ENCODE measurements at places on chromosomes 2 and 18.
A peak's percentile ranks its signal among the peaks of the same experiment; 100 is the strongest.

GRCh38 chr18:2984091-2984490 is 28.9 kb downstream of the LPIN2 start:
- DNase-seq: no peak

- DNase-seq: no peak
These were observed 5.7 kb downstream of the PPP1R7 start for GRCh38 chr2:241155936-241156335.

GRCh38 chr18:76571689-76572088 is 76.6 kb upstream of the ZNF516 start:
- no peak for DNase-seq

DNA sequence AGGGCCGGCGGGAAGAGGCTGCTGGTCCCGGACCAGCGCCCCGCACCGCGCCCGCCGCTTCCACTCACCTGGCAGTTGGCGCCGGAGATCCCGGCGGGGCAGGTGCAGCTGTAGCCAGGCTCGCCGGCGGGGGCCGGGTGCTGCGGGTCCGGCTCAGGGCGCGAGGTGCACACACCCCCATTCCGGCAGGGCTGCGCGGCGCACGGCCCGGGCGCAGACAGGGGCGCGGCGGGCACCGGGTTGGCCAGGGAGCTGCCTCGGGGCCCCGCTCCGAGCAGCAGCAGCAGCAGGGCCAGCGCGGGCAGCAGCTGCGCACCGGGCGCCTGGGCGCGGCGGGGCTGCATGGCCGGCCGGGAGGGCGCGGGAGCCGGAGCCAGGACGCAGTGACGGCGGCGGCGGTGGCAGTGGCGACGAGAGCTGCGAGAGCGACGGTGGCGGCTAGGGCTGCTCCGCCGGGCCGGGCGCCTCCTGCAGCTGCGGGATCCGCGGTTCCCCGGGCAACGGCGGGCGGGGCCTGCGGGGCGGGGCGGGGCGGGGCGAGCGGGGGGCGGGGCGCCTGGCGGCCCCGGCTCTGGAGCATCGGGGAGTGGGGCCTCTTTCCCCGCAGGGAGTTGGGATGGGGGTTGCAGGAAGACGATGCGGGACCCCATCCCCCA is at the start of gene DNER:
DNER (minus strand) TSS at position 476 of the 656 bp plus-strand sequence; CDS start at position 344, 132 bp downstream.
- DNase-seq: peak; percentile 37

- no peak for DNase-seq
These were observed 13.3 kb downstream of the COL4A3 start for GRCh38 chr2:227177592-227178336.

DNA sequence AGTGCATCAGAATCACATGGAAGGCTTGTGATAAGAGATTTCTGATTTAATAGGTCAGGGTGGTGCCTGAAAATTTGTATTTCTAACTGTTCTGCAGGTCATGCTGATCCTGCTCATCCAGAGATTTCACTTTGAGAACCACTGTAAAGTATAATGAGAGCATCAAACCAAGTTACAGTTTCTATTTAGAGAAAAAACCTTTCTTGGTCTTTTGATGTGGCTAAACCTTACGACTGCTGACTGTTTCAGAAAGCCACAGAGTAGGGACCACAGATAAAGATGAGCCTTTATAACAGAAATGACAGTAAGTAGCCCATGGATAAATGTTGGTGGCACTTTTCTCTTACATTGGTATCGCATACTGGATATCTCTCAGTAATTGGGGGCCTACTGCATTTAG is 109.4 kb upstream of the FANCL start:
- DNase-seq: no peak

DNA sequence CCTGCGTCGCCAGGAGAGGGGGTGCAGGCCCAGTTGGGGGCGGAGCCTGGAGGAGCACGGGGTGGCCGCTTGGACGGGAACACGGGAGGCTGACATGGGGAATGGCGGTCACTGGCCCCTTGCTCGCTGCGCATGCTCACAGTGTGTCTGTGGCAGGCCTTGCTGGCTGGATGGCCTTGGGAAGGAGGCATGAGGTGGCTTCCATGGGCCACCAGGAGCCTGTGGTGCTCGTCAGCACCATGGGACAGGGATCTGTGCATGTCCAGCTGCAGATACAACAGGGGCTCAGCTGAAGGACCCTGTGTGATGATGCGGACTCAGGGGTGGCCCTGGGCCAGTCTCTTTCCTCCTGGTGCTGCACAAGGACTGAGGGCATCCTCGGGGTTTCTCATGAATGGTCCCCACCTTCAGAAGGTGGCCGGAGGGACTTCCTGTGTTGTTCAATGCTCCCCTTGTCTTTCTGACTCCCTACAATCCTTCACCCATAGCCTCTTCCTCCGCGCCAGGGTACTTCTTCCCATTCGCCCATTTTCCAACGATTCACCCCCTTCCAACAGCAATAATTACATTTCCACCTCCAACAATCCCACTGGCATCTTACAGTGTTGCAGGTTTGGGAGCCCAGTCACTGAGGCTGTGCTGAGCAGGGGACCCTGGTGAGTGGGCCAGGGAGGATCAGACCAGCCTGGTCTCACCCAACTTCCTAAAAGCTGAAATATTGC is 3.4 kb upstream of the SP140L start:
- DNase-seq: no peak

DNA sequence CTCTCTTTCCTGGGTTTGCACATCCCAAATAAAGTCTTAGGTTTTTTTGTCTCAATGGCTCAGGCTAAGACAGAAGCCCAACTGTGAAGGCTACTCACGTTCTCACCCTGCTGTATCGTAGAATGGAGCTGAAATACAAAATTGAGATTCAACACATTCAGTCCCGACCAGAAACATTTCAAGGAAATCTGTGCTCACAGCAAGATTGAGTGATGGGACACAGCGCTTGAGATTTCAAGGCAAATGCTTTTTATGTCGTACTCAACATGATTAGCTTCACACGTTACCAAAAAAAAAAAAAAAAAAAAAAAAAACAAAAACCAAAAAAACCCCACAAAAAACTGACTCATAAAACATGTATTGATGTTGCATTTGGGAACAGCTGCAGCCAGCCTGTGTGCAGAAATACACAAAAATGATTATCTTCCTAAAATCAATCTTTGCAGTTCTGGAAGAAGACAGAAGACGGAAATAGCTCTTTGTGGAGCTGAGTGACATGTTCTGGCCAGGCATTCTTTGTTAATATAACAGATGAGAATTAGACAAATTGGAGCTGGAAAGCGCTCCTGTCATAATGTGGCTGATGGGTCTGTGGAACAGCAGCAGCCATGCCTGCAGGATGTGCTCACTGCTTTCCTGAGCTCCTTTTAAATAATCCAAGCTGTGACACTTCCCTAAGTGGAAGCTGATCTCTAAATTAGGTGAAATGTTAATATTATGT is 453.2 kb downstream of the LPIN1 start:
- DNase-seq: no peak

- DNase-seq: no peak
These were observed 233.6 kb upstream of the NRXN1 start for GRCh38 chr2:51265539-51265938.

DNA sequence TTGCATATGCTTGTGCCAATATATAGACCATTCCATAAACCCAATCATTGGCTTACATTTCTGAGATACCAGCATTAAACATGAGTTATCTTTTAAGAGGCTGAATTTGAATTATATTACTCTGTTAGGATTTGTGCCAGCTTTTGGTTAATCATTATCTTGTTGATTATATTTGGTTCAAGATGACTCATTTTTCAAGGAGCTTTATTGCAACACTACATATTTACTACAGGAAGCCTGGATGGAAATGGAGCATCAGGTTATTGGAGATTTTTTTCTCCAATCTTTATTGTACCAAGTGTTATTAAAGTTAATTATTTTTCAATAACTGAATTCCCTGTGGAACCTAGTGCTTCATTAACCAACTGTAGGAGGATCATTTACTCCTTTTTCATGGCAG is 26.4 kb downstream of the EML4 start:
- DNase-seq: no peak

DNA sequence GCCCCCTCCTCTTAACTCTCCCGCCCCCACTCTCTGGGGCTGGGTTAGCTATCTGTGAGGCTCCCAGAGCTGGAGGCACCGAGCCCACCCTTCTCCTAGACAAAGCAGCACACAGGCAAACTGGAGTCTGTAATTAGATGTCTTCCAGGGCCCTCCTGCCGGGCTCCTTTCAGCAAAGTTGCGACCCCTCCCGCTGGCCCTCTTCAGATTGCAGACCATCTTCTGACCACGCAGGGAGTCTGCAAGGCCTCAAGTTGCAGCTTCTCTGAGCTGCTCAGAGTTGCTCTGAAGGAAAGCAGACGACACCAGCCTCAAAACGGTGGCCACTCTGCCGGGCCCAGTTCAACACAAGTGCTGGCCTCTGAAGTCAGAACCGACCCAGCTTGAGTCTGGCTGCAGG is 228.4 kb upstream of the COPS8 start:
- DNase-seq: no peak

DNA sequence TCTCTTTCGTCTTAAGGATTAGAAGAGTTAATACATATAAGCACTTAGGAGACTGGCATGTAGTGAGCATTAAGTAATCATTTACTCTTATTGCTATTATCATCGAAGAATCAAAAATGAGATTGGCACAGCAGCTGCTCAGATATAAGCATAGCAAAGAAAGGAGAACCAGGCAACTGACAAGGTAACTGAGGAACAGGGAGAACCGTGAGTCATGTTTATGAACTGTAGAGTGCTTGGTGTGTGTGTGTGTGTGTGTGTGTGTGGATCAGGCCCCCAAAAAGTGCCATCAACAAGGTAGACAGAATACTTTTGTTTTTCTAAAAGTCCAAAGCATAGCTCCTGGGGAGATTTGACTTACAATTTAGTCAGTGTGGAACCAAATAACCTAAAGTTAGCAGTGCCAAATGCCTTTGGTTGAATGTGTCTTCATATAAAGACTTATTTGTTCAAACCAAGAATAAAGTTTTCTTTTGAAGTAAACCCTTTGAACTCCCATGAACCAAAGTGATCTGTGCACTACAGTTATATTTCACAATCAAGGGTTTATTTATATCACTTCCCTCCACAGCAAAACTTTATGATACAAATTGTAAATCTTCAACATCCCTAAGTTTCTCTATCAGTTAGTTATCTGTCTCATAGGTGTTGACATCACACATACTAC is 660.6 kb downstream of the NYAP2 start:
- no peak for DNase-seq

GRCh38 chr18:37574113-37574512 is 8.5 kb upstream of the CELF4 start:
- no peak for DNase-seq

DNA sequence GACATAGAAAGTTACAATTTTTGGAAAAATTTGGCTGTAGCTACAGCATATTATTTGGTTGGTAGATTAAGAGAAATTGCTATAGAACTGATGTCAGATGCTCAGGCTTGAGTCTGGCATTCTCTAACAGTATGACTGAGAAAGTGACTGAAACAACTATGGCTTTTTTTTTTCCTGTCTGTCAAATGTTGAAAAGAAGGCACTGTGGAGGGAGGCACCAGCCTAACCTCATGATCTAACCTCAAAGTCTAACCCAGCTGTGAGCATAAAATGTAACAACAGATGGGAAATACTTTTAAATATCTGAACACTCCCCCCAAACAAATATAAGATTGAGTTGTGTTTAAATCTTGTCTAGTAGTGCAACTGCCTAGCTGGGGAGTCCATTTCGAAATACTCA is 629.1 kb downstream of the LRP1B start:
- no peak for DNase-seq

- peak; percentile 74 for DNase-seq
These were observed at the start of gene QPCT for GRCh38 chr2:37344453-37345361. QPCT (plus strand) TSS chr2:37344630; CDS start chr2:37344732, 102 bp downstream.

GRCh38 chr2:144424559-144425240 is 95.2 kb downstream of the ZEB2 start:
- DNase-seq: no peak

GRCh38 chr2:168431301-168432024 is 24.6 kb upstream of the CERS6 start:
- no peak for DNase-seq

DNA sequence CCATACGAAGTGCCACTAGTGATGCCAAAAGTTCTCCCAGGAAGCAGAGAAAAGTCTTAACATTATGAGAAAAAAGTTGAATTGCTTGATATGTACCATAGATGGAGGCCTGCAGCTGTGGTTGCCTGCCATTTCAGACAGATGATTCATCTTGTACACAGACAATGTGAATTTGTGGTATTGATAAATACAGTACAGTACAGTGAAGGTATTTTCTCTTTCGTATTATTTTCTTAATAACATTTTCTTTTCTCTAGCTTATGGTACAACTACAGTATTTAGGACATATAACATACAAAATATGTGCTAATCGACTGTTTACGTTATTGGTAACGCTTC is 33.6 kb upstream of the VWC2L start:
- DNase-seq: no peak

DNA sequence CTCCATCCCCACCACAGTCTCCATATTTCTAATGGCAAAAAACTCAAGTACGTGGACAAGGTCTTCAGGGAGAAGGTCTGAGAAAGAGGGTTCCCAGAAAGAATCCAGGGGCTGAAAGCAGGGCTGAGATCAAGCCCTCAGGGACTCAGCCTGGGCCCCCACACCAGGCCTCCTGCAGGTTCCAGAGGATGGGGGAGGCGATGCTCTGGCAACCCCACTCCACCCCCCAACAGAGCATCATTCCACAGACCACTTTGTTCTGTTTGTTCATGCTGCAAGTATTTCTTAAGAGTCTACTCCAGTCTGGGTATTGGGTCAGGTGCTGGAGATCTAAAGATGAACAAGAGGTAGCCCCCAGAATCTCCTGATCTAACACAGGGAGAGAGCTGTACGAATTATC is 32.2 kb downstream of the ZBTB7C start:
- DNase-seq: no peak

DNA sequence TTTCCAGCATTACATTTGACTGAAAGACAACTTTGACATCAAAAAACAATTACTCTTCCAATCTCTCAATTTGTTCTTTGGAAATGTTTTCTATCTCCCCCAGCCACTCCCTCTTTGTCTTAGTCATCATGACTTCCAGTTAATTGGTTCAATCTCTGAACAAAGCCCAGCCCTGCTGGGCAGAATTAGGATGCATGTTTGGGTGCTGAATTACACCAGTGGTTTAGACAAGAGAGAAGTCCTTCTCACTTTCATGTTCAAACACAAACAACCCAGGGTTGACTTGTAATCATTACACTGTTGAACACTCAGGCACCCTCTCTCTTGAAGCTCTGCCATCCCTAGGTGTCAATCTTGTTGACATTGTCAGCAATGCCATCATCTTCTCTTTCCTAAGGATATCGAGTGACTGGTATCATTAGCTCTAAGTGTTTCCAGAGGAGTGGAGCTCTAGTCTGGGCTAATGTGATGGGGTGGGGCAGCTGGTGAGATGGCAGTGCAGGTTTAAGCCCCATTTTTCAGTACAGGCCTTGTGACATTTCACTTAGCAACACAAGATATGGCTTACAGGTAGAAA is 90.8 kb upstream of the MEIS1 start:
- DNase-seq: no peak

DNA sequence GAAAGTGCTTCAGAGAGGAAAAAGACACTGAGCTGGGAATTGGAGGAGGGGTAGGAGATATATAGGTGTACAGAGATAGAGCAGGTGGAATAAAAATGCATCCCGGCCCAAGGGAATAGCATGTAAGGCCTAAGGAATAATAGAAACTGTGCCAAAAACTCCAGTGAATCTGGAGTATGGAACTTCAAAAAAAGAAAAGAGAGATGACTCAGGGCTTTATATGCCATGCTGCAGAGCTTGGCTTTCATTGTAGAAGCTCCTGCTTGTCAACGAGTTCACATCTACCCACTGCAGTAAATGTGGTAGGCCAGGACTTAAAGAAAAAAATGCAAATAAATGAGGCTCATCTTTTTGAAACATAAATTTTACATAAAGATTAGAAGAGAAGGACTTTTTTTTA is 131.8 kb downstream of the MREG start:
- no peak for DNase-seq

Measured in CD4-positive, alpha-beta T cell (primary cell).